Fibroblast of the aortic adventitia (primary cell): ENCODE measurements at places on chromosomes 6 and 20. TPM values are rescaled to one million over a fixed set of nuclear protein-coding genes. Genes with fewer than 3 reads are reported as not detected.

TMX4 gene
- total RNA-seq: 54.6 and 89.9 TPM in 2 replicates

OSTM1 gene
- total RNA-seq: 44.1 and 165 TPM in 2 replicates

TCF19 gene
- total RNA-seq: 4.2 and 46.3 TPM in 2 replicates

TBXT gene
- not detected in 2 replicates for total RNA-seq

TCF15 gene
- total RNA-seq: not detected in 2 replicates

ENPP4 gene
- total RNA-seq: 0.99 and 6.1 TPM in 2 replicates

SPATA25 gene
- 2.1 and 9.6 TPM in 2 replicates for total RNA-seq

PKHD1 gene
- not detected in 2 replicates for total RNA-seq

CCHCR1 gene
- total RNA-seq: 21.1 and 42.0 TPM in 2 replicates

MPIG6B gene
- total RNA-seq: not detected in 2 replicates

RAET1L gene
- not detected in 2 replicates for total RNA-seq
